ENCODE measurements at places on chromosomes 6 and 20. TPM values are rescaled to one million over a fixed set of nuclear protein-coding genes. Genes with fewer than 3 reads are reported as not detected.

The PTGIS gene
- 18.9 TPM for total RNA-seq

The SLC4A11 gene
- total RNA-seq: 29.4 TPM

The RPP40 gene
- total RNA-seq: 17.8 TPM

The TCF21 gene
- not detected for total RNA-seq

The HCK gene
- total RNA-seq: 1.8 TPM

The STX11 gene
- total RNA-seq: 0.11 TPM

The TTBK1 gene
- total RNA-seq: 1.6 TPM

The MTRF1L gene
- 29.2 TPM for total RNA-seq

The STMN3 gene
- total RNA-seq: 54.0 TPM

DNA sequence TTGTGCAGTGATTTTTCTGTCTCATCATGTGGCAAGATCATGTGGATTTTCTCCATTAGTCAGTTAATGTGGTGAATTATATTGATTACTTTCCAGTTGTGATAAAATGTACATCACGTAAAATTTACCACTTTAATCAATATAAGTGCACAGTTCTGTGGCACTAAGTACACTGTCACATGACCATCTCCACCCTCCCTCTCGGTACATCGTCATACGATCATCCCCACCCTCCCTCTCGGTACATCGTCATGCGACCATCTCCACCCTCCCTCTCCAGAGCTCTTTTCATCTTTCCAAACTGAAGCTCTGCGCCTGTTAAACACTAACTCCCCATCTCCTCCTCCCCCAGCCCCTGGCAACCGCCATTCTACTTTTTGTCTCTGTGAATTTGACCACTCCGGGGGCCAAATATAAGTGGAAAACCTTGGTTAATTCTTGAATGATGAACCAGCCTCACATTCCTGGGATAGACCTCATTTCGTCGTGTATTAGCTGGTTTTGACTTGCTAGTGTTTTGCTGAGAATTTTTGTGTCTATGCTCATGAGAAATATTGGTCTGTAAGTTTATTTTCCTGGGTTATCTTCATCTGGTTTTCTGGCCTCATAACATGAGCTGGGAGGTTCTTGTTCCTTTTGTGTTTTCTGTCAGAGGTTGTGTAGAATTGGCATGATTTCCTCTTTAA is 10.8 kb downstream of the NTSR1 start:
- H3K36me3 ChIP-seq: peaks cover 2% of the 10 kb centered on the region
- H3K27me3 ChIP-seq: no peaks in the 10 kb centered on the region
- no peaks in the 10 kb centered on the region for H3K4me1 ChIP-seq

GRCh38 chr6:117829594-117830319 is 77.3 kb upstream of the SLC35F1 start:
- H3K27me3 ChIP-seq: no peaks in the 10 kb centered on the region
- DNase-seq: peak; percentile 78
- H3K27ac ChIP-seq: no peak overlapping the region
- no peaks in the 10 kb centered on the region for H3K36me3 ChIP-seq
- H3K4me3 ChIP-seq: peak overlapping the region; percentile 78

GRCh38 chr6:147741389-147741788 is 232.9 kb downstream of the SAMD5 start:
- no peaks in the 10 kb centered on the region for H3K27me3 ChIP-seq
- no peak for DNase-seq
- H3K4me1 ChIP-seq: no peaks in the 10 kb centered on the region
- no peak overlapping the region for H3K4me3 ChIP-seq
- H3K27ac ChIP-seq: no peak overlapping the region
- H3K36me3 ChIP-seq: no peaks in the 10 kb centered on the region

- H3K4me1 ChIP-seq: peaks cover 10% of the 10 kb centered on the region
- peak within 1 kb of the TSS; percentile 97 for H3K4me3 ChIP-seq
- no peak for DNase-seq
Measured at GRCh38 chr20:62938105-62938888, at the start of gene GID8. GID8 (plus strand) TSS chr20:62938147; CDS start chr20:62941503, 3,356 bp downstream.

DNA sequence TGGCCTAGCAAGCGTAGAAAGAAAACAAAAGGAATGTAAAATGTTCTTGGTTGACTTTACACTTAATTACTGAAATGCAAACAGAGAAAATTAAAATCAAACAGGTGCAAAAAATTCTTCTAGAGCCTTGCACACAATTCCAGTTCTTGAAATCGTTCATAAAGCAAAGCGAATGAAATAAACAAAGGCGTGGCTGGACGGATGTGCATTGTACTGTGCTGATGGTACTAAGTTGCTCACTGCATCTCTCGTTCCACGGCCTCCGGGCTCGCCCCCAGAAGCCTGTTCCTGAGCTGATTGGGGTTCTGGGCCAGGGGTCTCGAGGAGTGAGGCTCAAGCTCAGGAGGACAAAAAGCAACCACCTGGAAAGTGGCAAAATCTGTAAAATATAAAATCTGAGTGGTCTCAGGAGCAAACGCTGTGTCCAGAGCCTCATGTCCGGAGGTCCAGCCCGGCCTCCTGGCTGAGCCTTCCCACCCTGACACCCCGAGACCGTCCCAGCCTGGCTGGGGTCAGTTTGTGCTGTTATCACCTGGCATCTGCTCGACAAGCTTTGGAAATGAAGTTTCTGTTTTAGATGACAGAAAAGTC is 71.3 kb downstream of the TTLL2 start:
- no peak overlapping the region for H3K27ac ChIP-seq
- DNase-seq: no peak
- no peaks in the 10 kb centered on the region for H3K27me3 ChIP-seq
- no peaks in the 10 kb centered on the region for H3K4me1 ChIP-seq

DNA sequence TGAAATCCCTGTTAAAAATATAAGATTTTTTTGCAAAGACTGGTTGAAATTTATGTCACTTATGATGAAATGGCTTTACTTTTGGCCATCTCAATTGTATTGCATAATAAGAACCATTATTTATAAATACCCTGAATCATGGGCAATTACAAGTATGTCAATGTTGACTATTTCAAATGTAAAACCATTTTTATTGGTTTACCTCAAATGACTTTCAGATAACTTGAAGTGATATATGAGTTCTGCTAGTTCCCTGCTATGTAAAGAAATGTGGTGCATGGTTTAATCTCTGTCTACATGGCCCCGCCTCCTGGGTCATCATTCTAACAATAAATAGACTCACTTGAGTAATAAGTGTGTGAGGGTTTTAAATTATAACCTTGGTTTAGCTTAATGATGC is 275.6 kb upstream of the PREP start:
- no peak overlapping the region for H3K4me3 ChIP-seq
- DNase-seq: no peak
- peaks cover 1% of the 10 kb centered on the region for H3K36me3 ChIP-seq
- H3K27me3 ChIP-seq: no peaks in the 10 kb centered on the region

DNA sequence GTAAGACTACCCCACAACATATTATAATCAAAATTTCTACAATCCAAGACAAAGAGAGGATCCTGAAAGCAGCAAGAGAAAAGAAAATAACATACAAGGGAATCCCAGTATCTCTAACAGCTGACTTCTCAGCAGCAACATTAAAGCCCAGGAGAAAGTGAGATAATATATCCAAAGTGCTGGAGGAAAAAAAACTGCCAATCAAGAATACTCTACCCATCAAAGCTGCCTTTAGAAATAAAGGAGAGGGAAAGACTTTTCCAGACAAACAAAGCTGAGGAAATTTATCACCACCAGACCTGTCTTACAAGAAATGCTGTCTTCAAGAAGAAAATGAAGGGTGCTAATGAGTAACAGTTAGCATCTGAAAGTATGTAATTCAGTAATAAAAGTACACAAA is 43.3 kb upstream of the IRAK1BP1 start:
- no peaks in the 10 kb centered on the region for H3K27me3 ChIP-seq
- DNase-seq: no peak
- no peaks in the 10 kb centered on the region for H3K4me1 ChIP-seq
- H3K36me3 ChIP-seq: no peaks in the 10 kb centered on the region

GRCh38 chr6:88609983-88610382 is 353.4 kb downstream of the RNGTT start:
- peaks cover 1% of the 10 kb centered on the region for H3K36me3 ChIP-seq
- DNase-seq: no peak
- no peaks in the 10 kb centered on the region for H3K27me3 ChIP-seq
- H3K4me1 ChIP-seq: no peaks in the 10 kb centered on the region
- no peak overlapping the region for H3K4me3 ChIP-seq

DNA sequence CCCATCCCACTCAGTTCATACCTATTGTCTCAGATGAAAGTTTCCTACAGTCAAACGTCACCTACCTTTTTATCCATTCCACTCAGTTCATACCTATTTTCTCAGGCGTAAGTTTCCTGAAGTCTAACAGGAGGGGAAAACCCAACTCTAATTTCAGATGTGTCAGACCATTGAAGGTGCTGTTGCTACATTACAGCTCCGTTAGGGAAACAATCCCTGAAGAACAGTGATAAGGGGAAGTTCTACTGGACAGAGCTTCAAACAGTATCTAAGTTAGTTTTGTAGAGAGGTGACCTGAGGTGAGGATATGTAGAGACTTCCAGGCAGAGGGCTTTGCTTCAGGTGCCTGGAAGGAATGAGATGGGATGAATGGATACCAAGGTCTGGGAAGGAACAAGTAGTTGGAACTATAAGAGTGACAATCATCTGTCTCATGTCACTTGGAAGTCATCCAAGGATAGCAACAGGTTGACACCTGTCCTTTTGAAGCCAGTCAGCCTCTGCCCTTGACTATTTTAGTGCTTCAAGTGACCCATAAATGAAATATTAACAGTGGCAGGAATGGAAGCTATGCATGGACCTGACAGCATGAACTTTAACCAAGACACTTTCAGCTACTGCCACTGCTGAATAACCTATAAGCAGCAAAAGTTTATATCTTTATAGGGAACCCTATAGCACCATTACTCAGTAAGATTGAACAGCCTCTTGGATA is 191.6 kb upstream of the MOCS1 start:
- H3K4me3 ChIP-seq: no peak overlapping the region
- H3K27ac ChIP-seq: no peak overlapping the region
- H3K4me1 ChIP-seq: no peaks in the 10 kb centered on the region

GRCh38 chr6:28343898-28344677 is 5.7 kb upstream of the ZKSCAN3 start:
- H3K4me3 ChIP-seq: no peak overlapping the region
- DNase-seq: no peak
- H3K36me3 ChIP-seq: no peaks in the 10 kb centered on the region
- H3K27me3 ChIP-seq: no peaks in the 10 kb centered on the region

DNA sequence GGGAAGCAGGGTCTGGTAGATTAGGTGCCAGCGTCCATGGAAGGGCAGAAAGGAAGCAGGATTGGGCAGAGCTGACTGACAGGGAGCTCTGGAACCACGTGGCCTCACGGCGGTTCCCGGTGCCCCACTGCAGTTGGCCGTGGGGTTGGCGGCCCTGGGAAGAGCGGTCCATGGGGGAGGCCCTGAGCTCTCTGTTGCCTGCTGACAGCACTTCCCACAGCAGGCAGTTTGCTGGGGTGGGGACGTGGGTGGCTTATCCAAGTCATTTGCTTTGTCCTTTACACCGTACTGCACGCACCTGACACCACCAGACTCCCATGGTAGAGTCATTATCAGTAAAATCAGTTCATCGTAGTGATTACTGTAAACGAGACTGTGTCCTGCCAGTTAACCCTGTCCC is 56.1 kb downstream of the RPP40 start:
- H3K27ac ChIP-seq: no peak overlapping the region
- H3K36me3 ChIP-seq: peaks cover 50% of the 10 kb centered on the region
- H3K4me1 ChIP-seq: peaks cover 4% of the 10 kb centered on the region
- H3K27me3 ChIP-seq: no peaks in the 10 kb centered on the region

DNA sequence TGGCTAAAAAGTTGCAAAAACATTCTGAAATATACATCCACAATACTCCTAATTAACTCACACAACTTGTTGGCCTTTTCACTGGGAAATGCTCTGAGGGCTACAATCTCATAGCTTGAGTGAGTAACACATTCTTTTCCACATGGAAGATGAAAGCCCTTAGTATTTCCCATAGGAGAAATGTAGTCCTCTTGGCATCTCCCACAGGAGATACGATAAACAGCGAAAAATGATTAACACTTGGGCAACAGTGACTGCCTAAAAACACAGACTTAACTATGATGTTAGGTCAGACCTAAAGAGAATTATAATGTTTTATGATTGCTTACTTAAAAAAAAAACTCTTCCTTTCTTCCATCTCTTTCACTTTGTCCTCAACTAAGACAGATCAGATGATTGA is 9.0 kb downstream of the MYLK4 start:
- H3K27ac ChIP-seq: no peak overlapping the region
- no peaks in the 10 kb centered on the region for H3K36me3 ChIP-seq
- H3K4me3 ChIP-seq: no peak overlapping the region
- no peaks in the 10 kb centered on the region for H3K4me1 ChIP-seq
- no peaks in the 10 kb centered on the region for H3K27me3 ChIP-seq
- DNase-seq: no peak

DNA sequence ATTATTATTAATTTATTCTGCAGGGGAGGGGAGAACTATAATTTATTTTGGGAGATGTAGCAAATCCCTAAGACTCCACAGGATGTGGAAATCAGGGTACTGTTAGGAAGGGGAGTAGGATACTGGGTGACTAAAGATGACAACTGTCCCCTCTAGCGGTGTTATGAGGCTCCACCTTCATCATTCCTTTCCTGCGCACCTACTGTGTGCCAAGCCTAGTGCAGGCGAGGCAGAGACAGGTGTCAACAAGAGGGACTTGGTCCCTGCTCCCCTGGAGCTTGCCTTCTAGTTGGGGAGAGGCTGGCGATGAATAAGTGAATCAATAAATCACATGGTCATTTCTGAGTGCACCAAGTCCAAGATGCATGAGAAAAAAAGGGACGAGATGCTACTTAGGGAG is 65.5 kb downstream of the STK35 start:
- no peaks in the 10 kb centered on the region for H3K4me1 ChIP-seq
- no peak for DNase-seq
- no peak overlapping the region for H3K4me3 ChIP-seq
- no peaks in the 10 kb centered on the region for H3K36me3 ChIP-seq
- no peak overlapping the region for H3K27ac ChIP-seq
- H3K27me3 ChIP-seq: no peaks in the 10 kb centered on the region

DNA sequence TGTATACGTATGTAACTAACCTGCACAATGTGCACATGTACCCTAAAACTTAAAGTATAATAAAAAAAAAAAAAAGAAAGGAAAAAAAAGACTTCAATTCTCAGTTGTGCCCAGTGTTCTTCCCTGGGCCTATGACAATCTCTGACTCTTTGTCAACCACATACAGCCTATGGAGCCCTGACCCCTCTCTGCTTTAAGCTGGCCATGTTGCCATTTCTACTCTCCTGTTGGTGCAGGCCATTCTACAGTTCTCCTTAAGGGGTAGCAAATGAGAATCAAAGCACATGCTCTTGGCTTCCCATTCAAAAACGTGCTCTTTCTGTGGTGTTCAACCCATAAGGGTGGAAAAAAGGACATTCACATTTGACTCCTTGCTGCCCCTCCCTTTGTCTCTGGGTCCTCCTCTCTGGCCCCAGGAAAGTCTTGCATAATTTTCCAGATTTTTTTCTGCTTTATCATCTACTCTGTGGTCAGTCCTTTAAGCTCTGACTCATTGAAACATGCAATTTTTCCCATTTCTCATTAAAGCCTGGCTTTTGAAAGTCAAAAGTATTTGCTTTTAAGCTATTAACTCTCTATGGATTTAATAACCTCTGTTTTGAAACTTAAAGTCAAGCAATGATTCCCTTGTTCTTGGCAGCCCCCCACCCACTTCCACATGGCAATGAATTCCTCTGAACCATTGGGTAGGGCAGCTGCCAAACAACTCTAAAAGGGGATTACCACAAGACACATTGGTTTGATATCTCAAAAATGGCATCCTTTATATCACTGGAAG is 208.6 kb upstream of the MCHR2 start:
- H3K4me1 ChIP-seq: no peaks in the 10 kb centered on the region
- no peak overlapping the region for H3K27ac ChIP-seq
- no peaks in the 10 kb centered on the region for H3K27me3 ChIP-seq
- no peak overlapping the region for H3K4me3 ChIP-seq
- no peak for DNase-seq

GRCh38 chr6:157956171-157956730 is 25.4 kb upstream of the SYNJ2 start:
- H3K27ac ChIP-seq: no peak overlapping the region
- no peak overlapping the region for H3K4me3 ChIP-seq
- no peak for DNase-seq
- H3K4me1 ChIP-seq: 0 out of 2 replicates have a peak, but pooled peaks cover 2% of the 10 kb centered on the region
- peaks cover 24% of the 10 kb centered on the region for H3K36me3 ChIP-seq

Data from H9 (cell line).